ENCODE measurements at places on chromosomes 5 and 9.

GRCh38 chr5:179192185-179192890 is 132.2 kb downstream of the ZNF354C start:
- DNase-seq: no peak

DNA sequence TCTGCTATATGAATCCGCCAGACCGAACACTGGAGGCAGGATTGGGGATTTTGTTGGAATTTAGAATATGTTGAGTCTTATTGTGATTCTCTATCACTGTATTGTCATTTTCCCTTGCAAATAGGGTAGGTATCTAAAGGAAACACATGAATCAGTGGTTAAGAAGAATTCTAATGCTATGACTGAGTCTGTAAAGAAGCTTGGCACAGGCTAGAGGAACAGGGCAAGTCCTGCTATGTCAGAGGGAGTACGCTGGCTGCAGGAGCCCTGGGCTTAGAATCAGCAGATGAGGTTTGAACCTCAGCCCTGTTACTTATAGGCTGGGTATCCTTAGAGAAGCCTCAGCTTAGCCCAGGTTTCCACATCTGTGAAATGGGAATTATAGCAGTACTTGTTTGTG is 198.1 kb downstream of the NR3C1 start:
- DNase-seq: no peak

GRCh38 chr9:134193912-134194535 is 29.7 kb upstream of the RNU6ATAC start:
- no peak for DNase-seq

DNA sequence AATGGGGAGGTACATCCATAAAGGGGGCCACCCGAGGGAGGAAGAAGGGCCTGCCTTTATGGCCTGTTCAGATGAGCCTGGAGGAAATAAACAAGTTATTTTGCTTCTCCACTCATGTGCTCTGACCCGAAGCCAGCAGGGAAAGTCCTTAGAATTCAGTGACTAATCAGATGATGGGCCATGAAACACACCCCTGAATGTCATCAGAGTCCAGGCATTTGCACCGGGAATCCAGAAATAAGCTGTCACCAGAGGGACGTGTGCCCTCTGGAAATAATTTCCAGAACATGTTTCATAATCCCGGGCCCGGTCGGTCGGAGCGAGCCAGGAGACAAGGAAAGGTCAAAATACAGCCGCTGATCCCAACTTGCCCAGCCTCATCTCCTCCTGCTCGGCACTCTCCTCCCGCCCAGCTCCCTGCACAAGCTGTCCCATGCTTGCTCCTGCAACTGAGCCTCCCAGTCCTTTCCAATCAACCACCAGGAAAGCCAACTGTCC is 73.6 kb upstream of the ZNF622 start:
- no peak for DNase-seq

DNA sequence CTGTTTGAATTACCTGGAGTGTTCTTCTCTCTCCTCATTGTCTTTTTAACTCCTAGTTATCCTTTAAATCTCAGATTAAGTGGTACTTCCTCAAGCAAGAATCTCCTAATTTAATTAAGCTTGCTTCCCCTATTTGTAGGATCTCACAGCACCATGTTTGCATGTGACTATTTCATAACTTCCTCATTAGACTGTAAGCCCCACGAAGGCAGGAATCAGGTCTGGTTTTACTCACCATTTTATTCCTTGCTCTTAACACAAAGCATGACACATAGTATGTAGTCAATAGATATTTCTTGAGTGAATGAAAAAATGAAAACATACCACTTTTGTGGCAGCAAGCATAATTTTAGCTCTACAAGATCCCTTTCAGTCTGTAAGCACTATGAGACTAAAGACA is 1.3 kb upstream of the ERMP1 start:
- DNase-seq: no peak

DNA sequence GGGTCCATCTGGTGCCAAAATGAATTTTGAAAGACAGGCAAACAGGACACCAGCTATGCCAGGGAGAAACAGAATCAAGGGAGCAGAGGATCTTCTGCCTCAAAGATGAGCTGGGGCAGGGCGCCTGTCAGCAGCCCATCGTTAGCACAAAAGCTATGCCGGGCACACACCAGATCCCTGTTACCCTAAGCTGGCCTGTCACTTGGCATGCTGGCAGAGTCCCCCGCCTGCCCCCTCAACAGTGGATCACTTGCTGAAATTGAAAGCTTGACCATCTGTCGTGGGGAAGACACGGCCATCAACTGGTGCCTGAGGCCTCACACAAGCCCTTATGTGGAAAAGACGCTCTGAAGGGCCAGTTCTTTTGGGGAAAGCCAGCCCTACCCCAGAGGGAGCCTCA is 256.4 kb downstream of the EBF1 start:
- no peak for DNase-seq

GRCh38 chr5:75058986-75059535 is 6.7 kb upstream of the GCNT4 start:
- no peak for DNase-seq

DNA sequence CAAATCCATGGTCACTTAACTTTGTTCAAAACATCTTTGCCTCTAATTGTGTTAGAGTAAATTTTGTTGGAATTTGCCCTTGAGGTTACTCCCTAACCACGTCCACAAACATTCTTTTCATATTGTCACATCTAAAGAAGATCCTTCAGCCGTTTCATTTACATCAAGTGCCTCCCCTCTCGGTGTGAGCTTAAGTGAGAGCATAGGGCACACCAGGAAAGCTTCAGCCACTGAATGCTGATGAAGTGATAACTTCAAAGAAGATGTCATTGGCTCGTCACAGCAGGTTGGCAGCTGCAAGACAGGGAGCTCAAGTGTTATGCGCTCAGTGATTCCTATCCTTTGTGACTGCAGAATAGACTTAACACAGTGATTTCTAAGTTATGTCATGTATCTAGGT is 49.6 kb upstream of the ADAMTS19 start:
- DNase-seq: no peak

DNA sequence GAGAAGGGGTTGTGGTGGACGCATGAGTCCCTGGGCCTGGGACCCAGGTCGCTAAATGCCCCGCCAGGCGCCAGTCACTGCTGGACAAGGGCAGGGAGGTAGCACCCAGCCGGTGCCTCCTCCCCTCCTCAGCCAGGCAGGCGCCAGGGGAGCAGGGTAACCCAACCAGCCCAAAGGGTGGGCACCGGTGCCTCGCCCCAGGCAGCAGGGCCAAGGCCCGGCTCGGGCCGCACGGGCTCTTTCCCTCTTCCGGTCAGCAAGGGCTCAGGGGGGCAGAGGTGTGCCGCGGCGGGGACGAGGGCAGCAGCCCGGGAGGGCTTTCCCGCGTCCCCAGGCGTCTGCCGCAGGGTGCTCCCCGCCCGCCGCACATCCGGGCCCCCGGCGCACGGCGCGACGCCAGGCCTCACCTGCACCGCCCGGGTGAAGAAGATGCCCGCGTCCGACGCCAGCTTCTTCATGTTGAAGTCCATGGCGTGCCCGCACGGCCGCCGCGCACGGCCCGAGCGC is 393 bp downstream of the SH3GLB2 start:
- no peak for DNase-seq

GRCh38 chr9:121359351-121360294 is 10.4 kb downstream of the STOM start:
- no peak for DNase-seq

- no peak for DNase-seq
These were observed 36.3 kb downstream of the ERGIC1 start for GRCh38 chr5:172870291-172870714.

DNA sequence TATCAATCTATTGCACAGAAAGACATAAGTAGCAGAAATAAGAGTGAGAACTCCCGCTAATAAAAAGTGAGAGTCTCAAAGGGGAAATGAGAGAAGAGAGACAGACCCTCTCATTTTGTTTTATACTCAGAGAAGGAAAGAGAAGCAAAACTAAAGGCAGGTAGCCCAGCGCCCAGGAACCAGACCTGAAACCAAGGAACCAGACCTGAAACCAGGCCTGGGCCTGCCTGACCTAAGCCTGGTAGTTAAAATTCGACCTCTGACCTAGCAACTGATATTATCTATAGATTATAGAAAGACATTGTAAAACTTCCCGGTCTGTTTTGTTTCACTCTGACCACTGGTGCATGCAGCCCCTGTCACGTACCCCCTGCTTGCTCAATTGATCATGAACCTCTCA is 134.5 kb upstream of the SEMA6A start:
- no peak for DNase-seq

- no peak for DNase-seq
These were observed 388.7 kb downstream of the CETN3 start for GRCh38 chr5:90020575-90021538.

DNA sequence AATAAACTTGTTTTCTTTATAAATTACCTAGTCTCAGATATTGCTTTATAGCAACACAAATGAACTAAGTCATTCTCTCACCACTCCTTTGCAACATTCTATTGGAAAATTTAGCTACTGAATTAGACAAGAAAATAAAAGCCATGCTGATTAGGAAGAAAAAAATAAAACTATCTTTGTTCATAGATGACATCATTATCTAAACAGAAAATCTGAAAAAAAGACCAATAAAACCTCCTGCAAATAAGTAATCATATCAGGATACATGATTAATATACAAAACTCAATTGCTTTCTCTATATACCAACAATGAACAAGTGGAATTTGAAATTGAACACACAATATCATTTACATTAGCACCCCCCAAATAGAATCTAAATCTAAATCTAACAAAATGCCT is 455.3 kb upstream of the KIF2A start:
- no peak for DNase-seq

DNA sequence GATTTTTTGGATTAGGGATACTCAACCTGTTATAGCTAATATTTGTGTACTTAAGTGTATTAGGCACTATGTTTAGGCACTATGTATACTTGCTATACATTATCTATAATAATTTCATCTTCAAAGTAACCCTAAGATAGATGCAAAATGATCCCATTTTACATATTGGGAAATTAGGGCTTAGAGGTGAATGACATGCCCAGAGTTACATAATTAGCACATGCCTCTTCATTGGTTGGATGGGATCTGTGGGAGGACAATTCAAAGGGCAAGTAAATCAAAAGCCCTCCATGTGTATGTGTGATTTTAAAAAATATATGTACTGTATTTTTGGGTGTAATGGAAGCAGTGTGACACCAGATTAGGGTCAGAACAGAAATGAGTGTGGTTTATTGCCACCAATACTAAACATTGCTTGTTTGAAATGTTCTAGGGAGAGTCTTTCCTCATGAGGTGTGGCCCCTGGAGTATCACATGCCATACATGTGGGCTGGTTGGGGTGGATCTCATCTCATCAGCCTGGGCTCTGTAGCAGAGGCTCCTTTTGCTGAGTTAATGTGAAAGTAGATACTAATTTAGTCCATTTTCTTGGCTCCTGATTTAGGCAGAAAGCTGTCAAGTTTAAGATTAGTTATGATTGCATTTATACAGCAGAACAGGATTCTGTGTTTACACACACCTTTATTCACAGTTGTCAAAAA is 5.5 kb downstream of the C9orf85 start:
- no peak for DNase-seq

DNA sequence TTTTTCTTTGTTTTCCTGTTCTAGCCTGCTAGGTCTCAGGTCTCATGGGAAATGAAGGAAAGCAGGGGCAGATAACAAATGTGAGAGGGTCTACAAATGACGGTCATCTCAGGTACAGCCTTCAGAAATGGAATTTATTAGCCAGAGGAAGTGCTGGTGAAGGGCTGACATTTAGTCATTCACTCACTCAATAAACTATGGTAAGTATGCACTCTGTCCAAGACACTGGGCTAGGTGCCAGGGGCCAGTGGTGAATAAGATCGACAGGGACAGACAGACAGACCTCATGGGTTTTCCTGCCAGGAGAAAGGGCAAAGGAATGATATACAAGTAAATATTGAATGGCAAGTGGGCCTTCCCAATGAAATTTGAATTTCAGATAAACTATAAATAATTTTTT is 6.3 kb downstream of the PDE6A start:
- DNase-seq: no peak

DNA sequence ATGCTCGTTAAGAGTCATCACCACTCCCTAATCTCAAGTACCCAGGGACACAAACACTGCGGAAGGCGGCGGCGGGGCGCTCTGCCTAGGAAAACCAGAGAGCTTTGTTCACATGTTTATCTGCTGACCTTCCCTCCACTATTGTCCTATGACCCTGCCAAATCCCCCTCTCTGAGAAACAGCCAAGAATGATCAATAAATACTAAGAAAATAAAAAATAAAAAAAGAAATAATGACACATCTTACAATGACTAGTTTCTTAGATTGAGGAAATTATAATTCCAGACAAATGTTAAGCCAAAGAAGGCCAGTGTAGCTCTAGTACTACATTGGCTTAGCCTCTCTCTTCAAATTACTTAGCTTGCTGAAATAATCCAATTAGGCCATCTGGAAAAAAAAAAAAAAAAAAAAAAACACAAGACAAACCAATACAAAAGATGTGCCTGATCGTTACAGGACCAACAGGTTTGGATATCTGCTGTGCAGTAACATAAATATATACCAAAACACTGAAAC is 58.0 kb downstream of the ANXA2R start:
- no peak for DNase-seq

DNA sequence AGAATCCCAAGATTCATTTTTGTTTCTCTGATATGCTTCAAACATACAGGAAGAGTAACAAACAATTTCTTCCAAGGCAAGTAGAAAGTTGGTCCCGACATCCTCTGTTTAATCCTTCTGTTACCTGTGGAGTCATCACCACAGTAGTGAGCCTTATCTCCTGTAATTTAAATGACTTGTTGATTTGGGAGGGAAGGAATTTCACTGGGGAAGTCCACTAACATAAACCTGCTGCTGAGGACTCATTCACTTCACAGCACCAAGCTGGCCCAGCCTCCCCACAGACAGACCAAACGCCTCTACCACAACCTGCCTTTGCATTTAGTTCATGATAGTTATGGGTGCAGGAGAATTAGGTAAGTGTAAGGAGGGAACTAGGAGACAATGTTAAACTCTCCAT is 63.2 kb downstream of the PRKACG start:
- no peak for DNase-seq

GRCh38 chr9:122930541-122931225 is 629 bp downstream of the ZBTB26 start:
- DNase-seq: no peak

- no peak for DNase-seq
These were observed 361.9 kb downstream of the MAT2B start for GRCh38 chr5:163867324-163867723.

DNA sequence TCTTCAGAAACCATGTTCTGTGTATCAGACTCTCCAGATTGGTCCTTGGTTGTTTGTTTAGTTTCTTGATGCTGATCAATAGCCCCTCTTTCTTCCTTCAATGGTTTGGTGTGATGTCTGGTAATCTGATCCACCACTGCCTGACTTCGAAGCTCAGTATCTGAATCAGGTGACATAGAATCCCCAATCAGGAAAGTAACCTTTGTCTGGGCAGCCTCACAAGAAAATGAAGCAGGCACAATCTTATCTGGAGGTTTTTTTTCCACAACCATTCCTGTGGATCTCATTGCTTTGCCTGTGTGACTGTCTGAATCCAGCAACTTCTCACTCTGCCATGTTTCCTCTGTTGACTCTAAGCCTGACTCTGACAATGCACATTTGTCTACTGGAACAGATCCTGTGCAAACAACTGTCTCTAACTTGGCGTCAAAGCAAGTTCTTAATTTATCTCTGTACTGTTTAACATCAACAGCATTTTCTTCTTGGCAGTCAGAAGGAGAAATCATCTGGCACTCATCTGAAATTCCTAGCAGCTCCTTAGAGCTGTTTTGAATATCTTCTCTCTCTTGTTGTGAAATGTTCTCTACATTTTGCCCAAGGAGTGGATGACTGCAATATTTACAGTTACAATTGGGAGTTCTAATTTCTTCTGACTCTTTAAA is 37.1 kb upstream of the RAPGEF6 start:
- no peak for DNase-seq
